ENCODE measurements at places on chromosomes 11 and 22.

GRCh38 chr11:23206741-23207336, 346.6 kb upstream of the CCDC179 start:
- no peak for DNase-seq

GRCh38 chr11:109209572-109209971, 212.4 kb upstream of the C11orf87 start:
- no peak for DNase-seq

- no peak for DNase-seq
Observed at GRCh38 chr11:23252426-23252825, 392.2 kb upstream of the CCDC179 start.

DNA sequence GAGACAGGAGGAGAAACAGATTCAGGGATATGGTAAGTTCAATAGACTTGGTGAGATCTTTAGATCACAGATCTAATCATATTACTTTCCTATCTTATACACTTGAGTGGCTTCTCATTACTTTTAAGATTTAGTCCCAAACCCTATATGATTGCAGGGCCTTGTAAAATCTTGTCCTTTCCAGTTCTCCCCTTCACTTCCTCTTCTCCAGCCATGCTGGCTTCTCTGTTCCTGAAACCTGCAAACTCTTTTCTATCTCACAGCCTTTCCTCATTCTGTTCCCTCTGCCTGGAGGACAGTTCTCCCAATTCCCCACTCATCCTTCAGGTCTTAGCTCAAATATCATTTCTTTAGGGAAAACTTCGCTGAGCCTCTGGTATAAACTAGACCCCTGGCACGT, 65.9 kb upstream of the BIRC3 start:
- no peak for DNase-seq

Measured in activated naive CD8-positive, alpha-beta T cell treated with anti-CD3 and anti-CD28 coated beads, Interleukin-2, amount 50 U/mL, for 24 hours (primary cell).